Fibroblast of lung (primary cell): ENCODE measurements at places on chromosomes 3 and 15.

- no peak for DNase-seq
Measured at GRCh38 chr15:57619746-57620145, 28.0 kb downstream of the MYZAP start.

DNA sequence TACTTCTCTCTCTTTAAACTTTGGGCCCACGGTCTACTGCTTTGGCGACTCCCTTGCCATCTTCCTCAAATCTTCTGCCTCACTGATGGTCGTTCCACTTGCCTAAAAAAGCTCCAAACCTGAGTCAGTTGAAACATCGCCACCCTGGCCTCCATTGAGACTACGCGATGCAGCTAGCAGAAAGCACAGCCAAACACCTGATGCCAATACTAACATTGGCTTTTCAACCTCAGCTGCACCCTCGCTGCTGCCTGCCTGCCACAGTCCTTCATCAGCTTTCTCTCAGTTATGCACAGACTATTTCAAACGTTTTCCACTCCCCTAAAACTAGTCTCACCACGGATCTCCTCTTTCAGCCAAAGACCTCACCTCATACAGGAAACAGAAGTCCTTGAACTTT is 214.2 kb upstream of the TMCO5A start:
- DNase-seq, result no peak

DNA sequence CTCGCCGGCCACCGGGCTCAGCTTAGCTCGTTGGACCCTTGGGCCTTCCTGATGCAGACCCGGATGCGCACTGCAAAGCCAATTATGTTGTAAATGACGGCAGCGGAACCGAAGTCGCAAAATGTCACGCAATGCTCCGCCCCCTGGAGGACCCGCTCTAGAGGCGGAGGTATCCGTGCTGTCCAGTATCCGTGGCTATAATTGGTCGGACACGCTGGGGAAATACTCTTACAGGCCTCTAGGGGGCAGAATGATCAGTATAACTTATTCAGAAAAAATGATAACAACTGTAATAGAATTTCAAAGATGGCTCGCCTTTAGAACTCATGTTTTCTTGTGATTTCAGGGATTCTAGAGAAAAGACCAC is at the start of gene PRR23B:
PRR23B (minus strand) TSS at position 59 of the 367 bp plus-strand sequence. CDS start 265 bp downstream, outside the sequence.
- DNase-seq, result no peak

DNA sequence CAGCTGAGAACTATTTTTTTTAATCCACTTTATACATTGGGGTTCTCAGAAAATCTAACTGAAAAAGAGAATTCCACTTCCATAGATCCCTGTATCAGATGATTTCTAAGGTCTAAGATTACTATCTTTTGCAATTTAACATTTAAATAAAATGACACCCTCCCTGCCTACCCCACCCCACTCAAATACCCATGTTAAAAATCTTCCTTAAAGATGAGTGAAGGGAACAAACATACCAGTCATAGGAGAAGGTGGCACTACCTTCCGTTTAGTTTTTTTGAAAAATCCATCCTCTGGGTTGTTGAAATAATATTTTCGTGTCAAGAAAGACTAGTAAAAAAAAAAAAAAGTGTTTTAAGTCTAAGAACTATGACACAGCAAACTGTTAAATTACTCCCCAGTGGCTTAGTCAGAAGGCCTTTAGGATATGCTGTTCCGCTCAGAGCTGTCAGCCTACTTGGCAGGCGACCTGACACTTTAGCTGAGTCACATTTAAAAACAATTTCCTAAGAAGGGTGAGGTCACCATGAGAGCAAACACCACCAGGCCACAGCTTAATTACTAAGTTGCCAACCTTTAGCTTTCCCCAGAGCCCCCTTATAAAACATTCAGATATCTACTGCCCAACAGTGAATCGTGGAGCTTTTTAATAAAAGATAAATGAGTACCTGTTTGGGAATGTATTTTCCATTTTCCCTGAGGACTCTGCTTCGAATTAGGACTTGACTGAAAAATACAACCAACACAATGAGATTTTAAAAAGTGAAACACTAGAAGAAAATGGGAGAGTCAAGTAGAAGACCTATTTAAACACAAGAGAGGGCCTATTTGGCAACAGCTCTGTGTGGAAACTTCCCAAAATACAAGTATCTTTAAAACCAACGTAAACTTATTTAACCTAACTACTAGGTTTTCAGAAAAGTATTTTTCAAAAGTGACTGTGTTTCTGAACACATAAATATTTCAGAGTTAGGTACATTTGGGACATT is 9.6 kb downstream of the EMC3 start:
- DNase-seq, result peak; percentile 98

- DNase-seq, result no peak
Measured at GRCh38 chr3:121989943-121990342, 32.1 kb downstream of the ILDR1 start.

- DNase-seq, result no peak
Measured at GRCh38 chr3:122716667-122717066, 36.0 kb downstream of the PARP14 start.
